NCI-H2171 (cell line): ENCODE measurements at places on chromosomes 12 and 14.
A peak's percentile ranks its signal among the peaks of the same experiment; 100 is the strongest.

- DNase-seq, result no peak
Observed at GRCh38 chr12:68876461-68876860, 56.5 kb downstream of the CPM start.

DNA sequence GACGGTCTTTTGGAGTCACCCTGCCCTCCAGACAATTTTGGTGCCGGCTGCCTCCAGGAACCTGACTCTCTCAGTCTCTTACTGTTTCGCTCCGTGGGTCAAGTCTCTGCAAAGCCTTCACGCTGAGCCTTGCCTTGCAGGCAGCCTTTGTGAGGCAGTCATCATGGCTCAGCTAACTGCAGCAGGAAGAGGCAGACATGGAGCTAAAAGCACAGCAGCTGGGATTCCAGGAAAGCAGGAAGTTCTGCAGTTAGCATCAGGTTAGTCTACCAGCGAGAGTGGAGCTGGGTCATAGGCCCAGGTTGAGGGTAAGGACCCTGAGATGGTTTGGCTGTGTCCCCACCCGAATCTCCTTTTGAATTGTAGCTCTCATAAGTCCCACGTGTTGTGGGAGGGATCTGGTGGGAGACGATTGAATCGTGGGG, 305.4 kb downstream of the PCNX1 start:
- DNase-seq, result no peak

DNA sequence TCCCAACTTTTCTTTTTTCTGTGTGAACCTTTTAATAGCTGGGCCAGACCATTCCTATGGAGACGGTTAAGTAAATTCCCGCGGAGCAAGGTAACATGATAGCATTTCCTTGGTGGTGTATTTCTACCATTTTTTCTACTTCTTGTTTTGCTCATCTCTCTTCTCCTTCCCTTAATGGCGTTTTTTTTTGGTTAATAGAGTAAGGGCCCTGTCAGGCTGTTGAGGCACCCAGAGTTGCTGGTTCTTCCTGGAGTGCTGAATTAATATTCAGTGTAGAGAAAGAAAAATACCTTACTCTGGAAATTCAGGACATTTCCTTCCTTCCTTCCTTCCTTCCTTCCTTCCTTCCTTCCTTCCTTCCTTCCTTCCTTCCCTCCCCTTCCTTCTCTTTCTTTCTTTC, 137.6 kb downstream of the KTN1 start:
- DNase-seq, result no peak

GRCh38 chr12:32047357-32048212, 59.1 kb upstream of the BICD1 start:
- DNase-seq, result no peak

DNA sequence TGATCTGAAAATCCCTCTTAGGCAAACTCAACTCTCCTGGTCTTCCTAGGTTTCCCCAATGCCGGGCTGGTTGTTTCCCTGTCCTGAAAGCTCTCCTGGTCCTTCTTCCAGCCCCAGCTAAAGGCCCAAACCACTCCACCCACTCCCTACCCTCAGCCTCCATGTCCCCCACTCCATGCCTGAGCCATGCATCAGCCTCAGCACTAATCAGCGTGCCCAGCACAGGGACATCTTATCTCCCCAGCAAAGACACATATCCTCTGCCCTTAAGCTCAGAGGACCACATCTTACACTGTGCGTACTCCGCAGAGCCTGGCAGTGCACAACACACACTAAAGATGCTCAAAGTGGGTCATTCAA, 25.9 kb downstream of the ACTN1 start:
- DNase-seq, result no peak

GRCh38 chr12:121295746-121296617, 527 bp downstream of the CAMKK2 start:
- no peak for DNase-seq

DNA sequence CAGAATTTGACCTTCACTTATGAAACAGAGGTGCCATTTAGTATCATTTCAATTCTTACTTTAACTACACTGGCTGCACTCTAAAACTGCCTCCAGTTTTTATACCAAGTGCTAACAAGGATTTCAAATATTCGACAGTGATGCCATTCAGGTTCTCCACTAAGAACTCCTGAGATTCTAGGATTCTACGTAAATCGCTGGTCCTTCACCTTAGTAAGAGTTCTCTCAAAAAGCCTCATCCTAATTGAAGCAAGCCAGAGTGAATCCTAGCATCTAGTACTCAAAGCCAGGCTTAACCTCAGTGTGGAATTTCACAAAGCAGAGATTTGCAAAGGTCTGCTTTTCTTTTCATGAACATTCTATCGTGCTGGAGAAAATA, 3.5 kb downstream of the SLC38A2 start:
- no peak for DNase-seq

DNA sequence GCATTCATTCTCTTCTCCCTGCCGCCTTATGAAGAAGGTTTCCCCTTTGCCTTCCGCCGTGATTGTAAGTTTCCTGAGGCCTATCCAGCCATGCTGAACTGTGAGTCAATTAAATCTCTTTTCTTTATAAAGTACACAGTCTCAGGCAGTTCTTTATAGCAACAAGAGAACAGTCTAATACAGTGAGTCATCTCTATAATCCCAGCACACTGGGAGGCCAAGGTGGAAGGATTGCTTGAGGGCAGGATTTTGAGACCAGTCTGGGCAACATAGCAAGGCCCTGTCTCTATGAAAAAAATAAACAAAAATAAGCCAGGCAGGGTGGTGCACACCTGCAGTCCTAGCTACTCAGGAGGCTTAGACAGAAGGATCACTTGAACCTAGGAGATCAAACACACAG, 259.9 kb downstream of the CEP128 start:
- no peak for DNase-seq

DNA sequence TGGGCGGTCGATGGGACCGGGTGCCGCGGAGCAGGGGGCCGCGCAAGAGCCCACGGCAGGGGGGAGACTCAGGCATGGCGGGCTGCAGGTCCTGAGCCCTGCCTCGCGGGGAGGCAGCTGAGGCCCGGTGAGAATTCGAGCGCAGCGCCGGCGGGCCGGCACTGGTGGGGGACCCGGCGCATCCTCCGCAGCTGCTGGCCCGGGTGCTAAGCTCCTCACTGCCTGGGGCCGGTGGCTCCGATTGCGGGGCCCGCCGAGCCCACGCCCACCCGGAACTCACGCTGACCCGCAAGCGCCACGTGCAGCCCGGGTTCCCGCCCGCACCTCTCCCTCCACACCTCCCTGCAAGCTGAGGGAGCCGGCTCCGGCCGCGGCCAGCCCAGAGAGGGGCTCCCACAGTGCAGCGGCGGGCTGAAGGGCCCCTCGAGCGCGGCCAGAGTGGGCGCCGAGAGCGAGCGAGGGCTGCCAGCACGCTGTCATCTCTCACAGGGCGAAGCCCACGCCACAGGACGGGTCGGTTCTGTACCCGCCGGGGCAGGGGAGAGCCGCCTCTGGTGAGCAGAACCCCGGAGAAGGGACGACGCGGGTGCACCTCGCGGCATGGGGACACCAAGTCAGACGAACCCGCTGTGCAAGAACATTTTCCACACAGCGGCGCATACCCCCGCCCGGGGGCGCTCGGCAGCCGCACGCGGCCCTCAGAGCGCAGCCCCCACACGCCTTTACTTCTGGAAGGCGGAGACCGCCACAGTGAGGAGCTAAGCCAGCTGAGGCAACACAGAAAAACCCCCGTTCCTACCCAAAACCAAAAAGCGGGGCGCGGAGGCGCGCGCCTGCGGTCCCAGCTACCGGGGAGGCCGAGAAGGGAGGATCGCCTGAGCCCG, 1.2 kb upstream of the SIVA1 start:
- DNase-seq, result no peak

GRCh38 chr12:238736-239398, 23.8 kb downstream of the SLC6A13 start:
- DNase-seq, result no peak

- DNase-seq, result no peak
Observed at GRCh38 chr12:8946733-8947132, 2.7 kb downstream of the M6PR start.

DNA sequence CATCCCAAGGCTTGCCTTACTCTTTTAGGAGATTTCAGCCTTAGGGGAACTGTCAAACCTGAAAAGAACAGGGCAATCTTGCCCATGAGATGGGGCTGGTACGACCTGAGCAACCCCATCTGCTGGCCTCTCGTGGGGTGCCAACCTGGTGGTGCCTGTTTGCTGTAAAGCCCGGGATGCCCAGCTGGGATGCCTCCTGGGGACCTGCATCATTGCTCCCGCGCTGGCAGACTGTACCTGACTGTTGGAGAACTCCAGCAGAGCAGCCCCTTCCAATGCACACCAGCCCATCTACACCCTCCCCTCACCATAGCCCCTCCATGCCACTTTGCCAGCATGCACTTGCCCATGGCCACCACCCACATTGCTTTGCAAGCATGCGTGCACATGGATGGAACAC, 335.7 kb downstream of the RPS29 start:
- no peak for DNase-seq

DNA sequence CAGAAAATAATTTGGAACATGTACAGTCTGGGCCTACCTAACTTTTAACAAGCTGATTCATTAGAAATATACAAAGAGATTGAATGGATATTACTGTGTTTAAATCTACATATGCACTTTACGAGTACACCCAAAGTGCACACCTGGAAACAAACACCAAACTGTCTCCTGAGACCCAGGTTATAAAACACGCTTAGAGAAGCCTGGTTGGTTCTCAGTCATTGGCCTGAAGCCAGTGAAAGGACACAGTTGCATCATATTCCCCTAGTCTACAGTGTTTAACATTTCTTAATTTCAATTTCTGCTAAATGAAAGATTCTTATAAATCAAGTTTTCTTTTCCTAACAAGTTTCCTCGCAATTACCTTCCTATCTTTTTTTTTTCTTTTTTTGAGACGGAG, 209.5 kb downstream of the FBXL14 start:
- DNase-seq, result peak; percentile 43

DNA sequence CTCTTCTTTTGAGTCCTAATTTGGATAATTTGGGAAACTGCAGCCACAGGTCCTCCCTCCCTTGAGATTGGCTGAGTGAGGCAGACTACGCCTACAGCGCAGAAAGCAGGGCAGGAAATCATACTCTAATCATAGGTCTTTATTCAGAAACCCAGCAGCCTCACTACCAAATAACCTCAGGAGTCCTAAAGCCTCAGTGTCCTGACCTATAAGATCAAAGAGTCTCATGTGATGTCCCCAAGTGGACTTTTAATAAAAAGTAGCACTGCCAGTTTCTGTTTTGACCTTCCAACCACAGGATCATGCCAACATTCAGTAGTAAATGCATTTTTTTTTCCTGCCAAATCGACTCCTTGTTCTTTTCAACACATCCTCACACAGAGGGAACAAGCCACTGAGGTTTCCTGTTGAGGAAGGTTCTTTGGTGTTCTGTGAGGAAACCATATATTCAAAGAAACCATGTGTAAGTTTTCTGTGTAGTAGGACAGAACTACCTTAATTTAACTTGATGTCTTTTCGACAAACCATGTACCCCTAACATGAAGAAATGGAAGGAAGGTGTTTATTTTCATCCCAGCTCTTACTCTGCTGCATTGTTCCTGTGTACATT, 72.2 kb downstream of the VCPKMT start:
- no peak for DNase-seq

DNA sequence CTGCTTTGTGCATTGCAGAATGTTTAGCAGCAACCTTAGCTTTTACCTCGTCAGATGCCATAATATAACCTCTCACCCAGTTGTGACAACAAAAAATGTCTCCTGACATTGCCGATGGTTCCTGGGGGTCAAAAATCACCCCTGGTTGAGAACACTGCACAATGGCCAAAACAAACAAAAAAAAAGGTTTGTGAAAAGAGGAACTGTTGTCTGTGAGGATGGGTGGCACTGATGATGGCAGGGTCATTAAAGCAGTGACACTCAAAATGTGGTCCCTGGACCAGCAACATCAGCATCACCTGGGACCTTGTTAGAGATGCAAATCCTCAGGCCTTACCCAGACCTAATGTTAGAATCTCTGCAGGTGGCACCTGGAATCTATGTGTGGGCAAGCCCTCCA, 36.4 kb upstream of the METAP2 start:
- no peak for DNase-seq

DNA sequence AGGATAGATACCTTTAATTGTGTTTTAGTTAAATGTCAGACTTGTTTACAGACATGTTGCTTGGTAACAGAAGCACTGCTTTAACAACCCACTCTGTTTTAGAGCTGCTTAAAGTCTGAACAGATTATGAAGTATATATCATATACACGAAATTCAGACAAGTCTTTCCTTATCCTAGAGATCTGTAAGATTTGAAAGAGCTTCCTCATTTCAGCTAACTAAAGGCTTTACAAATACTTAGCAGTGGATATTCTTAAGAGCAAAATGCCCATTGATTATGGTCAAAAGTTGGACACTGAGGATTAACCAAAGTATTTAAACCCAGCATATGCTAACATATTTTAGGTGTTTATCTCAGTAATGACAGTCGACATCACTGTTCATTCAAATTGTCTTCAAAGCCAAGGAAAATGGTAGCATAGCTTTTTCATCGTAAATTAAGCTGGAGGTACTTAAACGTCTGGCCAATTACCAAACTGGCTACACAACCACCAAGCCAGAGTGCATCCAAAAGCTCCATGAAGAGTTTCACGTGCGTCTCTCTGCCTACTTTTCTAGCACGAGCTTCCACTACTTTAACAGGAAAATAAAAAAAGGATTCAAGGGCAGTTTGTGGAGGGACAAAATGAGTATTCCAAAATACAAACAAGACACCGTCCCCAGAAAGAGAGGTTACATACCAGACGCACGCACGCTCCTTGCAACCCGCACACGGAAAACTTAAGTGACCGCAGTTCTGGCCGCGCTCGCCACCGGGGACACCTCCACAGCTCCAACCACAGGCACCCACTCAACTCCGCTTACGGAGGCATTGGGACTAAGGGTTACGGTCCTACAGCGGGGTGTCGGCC, 565 bp downstream of the CEP83 start:
- DNase-seq, result peak; percentile 5

DNA sequence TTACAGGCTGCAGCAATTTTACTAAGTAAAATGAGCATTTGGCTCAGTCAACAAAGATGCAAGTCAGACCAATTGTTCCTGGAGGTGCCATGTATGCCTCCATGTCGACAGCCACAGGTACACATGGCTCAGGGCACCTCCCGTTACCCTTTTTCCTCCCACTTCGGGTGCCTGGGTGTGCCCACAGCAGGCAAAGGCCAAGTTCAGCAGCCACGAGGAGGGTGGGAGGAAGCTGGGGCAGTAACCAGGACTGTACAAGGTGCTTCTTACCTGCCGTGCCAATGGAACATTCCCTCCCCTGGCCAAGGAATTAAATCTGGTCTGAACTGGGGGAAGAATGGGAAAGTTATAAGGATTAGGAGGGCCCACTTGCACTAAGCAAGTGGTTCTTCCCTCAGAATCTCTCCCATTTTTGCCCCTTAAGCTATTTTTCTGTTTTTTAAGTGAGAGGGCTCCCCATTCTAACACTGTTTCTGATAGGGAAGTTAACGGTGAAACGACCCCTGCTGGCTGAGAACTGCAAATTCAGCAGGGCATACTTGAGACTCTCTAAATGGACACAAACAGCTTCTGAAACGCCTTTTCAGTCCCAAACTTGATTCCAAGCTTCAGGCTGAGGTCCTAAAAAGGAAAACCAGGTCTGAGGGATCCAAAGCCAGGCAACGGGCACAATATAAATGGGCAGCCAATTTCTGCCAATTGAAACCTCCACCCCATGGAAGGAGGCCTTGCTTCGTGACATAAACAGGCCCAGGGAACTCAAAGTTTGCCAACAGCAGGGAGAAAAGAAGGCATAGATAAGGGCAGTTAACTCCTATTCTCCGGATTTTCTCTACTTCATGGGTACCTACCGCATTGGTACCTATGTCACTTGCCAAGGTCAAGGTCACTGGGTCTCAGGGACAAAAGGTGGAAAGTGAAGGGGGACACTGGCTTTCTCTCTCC, 24.8 kb downstream of the CLECL1 start:
- DNase-seq, result no peak

GRCh38 chr12:41496009-41496408, 307.9 kb downstream of the PDZRN4 start:
- DNase-seq, result no peak

GRCh38 chr14:44912041-44912869, 49.5 kb downstream of the KLHL28 start:
- DNase-seq, result no peak
